Activated CD4-positive, alpha-beta T cell treated with anti-CD3 and anti-CD28 coated beads, Interleukin-2, amount 50 U/mL, for 1 hour (primary cell): ENCODE measurements at places on chromosomes 2 and 18.

DNA sequence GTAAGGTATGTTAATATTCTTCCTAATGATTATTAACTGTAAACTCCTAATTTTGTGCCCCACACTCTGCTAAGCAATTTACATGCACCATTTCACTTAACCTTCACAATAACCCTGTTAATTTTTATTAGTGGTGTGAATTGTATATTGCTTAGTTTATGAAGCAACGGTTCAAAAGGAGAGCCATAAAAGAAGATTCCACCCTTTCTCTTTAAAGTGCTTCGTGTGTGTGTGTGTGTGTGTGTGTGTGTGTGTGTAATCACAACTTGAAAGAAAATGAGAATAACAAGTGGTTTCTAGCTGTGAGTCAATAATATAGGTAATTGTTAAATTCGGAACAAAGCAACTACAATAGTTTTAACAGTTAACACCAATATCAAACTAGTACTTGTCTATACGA, 60.6 kb downstream of the CCNT2 start:
- DNase-seq = no peak

- no peak for DNase-seq
Observed at GRCh38 chr18:77299706-77300105, 50.1 kb downstream of the GALR1 start.

GRCh38 chr2:48319863-48320262, 210.1 kb upstream of the STON1 start:
- DNase-seq = no peak

DNA sequence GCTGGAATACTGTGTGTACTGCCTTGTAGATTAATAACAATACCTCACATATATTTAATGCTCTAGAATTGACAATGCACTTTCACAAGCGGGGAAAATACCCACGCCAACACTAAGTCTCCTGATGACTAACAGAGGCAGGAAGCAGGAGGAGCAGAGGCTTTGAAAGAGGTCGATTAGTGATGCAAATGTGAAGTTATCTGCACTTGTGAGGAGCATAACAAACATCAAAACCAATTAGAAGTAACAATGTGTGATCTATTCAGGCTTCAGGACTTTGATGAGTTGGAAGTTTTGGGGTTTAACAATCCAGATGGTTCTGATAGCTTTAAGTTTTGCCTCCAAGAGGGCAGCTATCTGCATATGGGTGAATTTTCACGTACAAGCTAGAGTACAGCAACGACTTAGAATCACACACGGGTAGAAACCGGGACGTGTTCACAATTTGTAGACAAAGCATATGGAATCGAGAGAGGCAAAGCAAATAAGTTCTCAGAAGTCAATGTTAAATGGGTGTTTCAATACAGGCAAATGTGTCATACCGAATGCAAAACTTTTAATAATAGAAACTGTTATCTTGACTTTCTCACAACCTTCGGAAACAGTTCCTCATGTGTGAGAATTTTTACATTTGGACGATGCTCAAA, 114.5 kb downstream of the METTL8 start:
- DNase-seq = peak; percentile 28

DNA sequence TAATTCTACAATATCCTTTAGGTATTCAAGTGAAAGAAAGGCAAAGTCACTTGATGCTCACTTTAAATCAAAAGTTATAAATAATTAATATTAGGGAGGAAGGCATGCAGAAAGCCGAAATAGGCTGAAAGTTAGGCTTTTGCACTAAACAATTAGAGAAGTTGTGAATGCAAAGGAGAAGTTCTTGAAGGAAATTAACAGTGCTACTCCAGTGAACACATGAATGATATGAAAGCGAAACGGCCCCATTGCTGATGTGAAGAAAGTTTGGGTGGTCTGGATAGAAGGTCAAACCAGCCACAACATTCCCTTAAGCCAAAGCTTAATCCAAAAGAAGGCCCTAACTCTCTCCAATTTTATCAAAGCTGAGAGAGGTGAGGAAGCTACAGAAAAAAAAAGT, 103.1 kb upstream of the CXCR4 start:
- DNase-seq = no peak

- DNase-seq = no peak
Observed at GRCh38 chr2:102792568-102793208, 30.9 kb downstream of the TMEM182 start.

GRCh38 chr18:23499291-23499781, 4.0 kb upstream of the RMC1 start:
- DNase-seq = no peak

DNA sequence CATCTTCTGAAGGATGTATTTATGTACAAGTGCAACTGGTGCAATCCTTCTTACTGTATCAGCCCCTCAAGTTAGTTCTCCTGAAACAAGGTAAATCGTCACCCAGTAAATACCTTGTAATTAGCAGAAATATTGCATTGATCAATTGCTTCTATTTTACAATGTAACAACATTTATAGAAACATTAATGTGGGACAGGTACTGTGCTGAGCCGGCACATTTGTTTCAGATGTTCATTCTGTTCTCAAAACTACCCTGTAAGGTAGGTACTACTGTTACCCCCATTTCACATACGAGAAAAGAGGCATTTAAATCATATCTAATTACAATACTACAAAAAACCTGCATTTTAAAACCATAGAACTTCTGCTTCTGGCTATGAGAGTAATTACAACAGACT, 19.5 kb downstream of the RTN4 start:
- no peak for DNase-seq

- no peak for DNase-seq
Observed at GRCh38 chr2:232038251-232038880, 76.9 kb downstream of the DIS3L2 start.

DNA sequence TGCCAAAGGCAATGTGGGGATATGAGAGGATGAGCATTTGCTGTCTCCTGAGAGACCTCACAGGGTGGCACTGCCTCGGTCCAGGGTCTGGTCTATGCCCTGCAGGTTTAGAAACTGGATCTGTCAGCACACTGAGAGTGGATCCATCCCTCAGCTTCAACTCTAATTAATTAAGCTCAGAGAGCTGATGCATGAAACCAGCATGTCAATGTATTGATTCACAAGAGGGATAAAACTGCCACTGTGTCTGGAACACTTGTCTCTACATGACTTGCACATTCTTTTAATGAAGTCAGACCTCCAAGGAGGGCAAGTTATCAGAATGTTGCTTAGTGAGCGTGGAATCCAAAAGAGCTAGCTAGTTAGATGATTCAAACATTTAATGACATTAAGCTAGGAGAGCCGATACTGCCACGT, 22.5 kb upstream of the POLE4 start:
- no peak for DNase-seq

GRCh38 chr2:65388051-65388531, 44.3 kb downstream of the SPRED2 start:
- DNase-seq = no peak

- no peak for DNase-seq
Observed at GRCh38 chr18:78168526-78168925, 811.1 kb upstream of the SALL3 start.

DNA sequence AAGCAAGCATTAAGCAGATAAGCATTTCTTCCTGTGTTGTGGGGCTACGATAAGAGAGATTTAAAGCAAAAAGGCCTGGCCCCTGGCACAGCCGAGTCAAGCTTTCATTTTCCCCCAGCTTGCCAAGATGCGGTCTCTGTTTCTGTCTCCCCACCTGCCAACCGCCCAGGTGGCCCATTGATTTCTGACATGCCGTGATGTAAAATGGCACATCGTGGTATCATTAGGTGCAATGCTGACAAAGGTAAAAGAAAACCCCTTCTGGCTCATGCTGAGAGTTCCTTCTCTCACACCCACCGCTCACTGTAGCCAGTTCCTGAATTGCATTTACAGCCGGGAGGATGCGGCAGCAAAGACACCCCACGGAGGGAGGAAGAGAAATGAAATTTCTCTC, 62.8 kb downstream of the BOD1L2 start:
- DNase-seq = no peak

- DNase-seq = no peak
Observed at GRCh38 chr2:36322108-36322507, 33.5 kb upstream of the CRIM1 start.

GRCh38 chr2:165112133-165112573, 91.7 kb downstream of the SCN3A start:
- DNase-seq = no peak

DNA sequence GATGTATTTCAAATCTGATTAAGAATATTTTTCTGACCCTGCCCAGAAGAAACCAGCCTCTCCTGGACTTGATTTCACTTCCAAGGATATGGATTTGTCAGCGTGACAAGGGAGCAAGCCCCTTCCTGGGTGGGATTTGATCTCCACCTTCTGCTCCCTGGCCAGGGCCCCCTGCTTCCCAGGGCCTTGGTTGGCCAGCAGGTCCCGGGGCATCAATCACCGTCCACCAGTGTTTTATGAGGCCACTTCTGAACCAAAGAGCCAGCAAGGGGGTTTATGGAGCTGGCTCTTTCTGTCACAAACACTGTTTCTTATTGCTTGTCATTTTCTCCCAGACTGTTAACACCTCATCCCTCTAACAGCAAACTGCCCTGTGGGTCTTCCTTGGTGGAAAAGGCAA, 320.5 kb upstream of the SKOR2 start:
- no peak for DNase-seq

GRCh38 chr2:133424876-133425275, 143.4 kb downstream of the NCKAP5 start:
- DNase-seq = no peak

- DNase-seq = no peak
Observed at GRCh38 chr2:39265315-39265714, 21.5 kb upstream of the CDKL4 start.

DNA sequence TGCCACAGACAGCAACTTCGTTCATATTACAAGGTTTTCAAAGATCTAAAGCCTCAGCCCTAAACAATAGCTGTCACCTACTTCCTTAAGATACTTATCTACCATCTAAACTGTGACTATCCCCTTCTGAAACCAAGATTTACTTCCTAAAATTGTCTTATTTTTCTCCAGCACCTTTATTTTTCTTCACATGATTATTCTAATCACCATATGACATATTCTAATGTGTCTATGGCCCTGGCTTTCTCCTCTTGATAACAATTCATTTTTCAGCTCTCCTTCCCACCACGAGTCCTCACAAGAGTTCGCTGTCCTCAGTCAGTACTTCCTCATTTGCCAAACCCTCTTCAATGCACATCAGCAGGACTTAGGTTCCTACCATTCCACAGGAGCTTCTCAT, 53.9 kb downstream of the RTTN start:
- no peak for DNase-seq

GRCh38 chr2:128727404-128727803, 408.7 kb upstream of the HS6ST1 start:
- DNase-seq = no peak

DNA sequence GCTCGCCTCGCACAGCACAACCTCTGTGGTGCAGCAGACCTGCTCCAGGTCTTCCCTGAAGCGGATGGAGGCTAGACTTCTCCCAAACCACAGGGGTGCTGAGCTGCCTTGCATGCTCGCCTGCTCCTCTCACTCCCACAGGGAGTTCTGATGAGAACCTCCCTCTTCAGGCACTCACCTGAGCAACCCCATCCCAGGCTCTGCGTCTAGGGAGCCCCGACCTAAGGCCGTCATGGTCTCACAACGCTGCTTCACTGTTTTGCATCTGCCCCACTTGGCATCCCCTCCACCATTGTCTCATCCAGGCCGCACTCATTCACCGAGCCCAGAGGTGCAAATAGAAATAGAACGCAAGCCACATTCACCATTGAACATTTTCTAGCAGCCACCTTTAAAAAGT, 24.6 kb upstream of the MC5R start:
- DNase-seq = no peak

- DNase-seq = no peak
Observed at GRCh38 chr18:54197747-54198411, 26.6 kb downstream of the MBD2 start.

DNA sequence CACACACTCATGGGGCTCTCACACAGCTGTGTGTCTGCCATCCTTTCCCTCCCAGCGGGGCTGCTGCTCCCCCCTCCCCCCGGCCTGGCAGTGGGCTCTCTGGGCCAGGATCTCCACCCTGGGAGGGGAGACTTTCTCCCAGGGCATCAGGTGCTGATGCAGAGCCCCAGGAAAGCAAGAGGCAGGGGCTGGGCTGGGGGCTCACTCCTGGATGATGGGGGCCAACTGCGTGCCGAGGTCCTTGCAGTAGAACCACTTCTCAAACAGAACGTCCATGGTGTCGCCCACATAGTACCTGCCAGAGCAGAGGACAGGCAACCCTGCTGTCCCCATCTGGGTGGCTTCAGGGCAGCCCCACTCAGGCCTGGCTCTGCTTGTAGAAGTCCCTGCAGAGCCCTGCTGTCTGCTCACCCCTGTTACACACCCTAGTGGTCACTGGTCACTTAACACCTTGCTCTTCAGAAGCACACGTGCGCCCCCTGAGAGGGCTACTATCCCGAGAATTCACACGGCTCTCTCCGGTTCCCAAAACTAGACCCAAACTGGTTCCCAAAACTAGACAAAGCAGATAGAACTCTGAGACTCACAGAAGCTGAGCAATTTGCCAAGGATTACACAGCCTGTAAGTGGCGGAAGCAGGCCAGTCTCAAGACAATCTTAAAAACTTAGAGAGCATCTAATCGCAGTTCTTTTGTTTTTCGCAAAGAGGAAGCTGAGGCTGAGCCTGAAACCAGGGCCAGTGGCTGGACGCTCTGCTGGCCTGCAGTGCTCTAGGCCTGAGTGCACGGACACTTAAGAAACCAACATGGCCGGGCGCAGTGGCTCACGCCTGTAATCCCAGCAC, 6.6 kb upstream of the OXER1 start:
- no peak for DNase-seq

DNA sequence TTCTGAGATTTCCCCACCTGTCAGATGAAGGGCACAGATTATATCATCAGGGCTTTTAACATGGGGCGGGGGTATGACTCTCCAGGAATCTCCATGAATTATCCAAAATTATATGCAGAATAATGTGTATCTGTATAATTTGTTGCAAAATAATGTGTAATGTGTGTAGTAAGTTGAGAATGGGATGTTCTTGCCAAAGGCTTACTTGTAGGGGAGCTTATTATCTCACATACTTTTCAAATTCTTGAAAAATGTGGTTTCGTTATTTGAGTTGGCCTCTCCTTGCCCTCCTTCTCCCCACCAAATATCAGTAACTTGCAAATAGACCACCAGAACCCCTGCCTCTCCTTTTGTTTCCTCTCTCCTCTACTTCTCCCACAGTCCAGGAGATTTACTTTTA, 35.6 kb downstream of the UBR3 start:
- DNase-seq = no peak

- no peak for DNase-seq
Observed at GRCh38 chr18:72898870-72899269, 31.1 kb upstream of the NETO1 start.
